ENCODE measurements at places on chromosomes 2 and 18. TPM values are rescaled to one million over a fixed set of nuclear protein-coding genes. Genes with fewer than 3 reads are reported as not detected.

Gene TGFBRAP1
- total RNA-seq: 16.4 TPM

Gene ITGB6
- total RNA-seq: 0.17 TPM

Gene RIT2
- not detected for total RNA-seq

Gene CWC22
- 25.2 TPM for total RNA-seq

Gene ACSL3
- total RNA-seq: 37.0 TPM

Gene LYG1
- 1.1 TPM for total RNA-seq

Gene ID2
- total RNA-seq: 97.1 TPM

DNA sequence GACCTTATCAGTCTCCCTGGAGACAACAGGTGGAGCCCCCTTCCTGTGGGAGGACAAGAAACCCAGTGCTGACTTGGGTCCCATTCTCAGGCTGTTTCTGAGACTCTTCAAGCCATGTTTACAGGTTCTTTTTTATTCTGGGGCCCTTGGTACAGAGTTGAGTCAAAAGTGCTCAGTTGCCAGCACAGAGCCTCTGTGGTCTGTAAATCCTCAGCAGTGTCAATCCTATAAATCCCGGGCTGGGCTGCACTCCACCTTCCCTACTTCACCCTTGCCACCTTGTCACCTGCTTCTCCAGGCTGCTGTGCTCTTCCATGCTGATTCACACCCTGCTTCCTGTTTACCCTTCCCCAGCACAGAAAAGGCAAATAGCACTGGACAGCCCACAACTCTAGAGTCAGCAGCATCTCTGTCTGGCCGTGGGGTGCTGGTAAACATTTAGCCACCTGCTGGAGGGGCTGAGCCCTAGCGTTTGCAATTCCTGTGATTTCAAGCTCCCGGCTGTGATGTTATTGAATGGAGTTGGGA is 74.7 kb downstream of the TNFRSF11A start:
- no peak for DNase-seq

GRCh38 chr2:36544638-36545338 is 53.2 kb downstream of the FEZ2 start:
- DNase-seq: no peak

GRCh38 chr2:169838743-169839489 is 11.7 kb downstream of the UBR3 start:
- DNase-seq: no peak

DNA sequence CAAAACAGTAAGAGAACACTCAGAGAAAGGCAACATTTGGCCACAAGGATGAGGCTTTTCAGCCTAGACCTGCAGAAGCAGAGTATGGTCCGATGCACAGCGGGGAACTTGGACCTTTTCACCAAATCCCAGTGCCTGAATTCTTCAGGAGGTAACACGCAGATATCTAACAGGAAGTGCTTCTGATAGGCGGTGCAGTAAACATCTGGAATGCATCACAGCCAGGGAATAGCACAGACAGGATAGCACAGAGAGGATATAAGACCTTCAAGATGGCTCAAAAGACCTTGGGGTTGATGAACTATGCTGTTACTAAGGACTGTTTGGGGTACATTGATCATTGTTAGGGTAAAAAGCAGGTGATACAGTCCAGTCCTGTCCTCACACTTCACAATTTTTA is 1.7 kb downstream of the TMEM127 start:
- DNase-seq: no peak

DNA sequence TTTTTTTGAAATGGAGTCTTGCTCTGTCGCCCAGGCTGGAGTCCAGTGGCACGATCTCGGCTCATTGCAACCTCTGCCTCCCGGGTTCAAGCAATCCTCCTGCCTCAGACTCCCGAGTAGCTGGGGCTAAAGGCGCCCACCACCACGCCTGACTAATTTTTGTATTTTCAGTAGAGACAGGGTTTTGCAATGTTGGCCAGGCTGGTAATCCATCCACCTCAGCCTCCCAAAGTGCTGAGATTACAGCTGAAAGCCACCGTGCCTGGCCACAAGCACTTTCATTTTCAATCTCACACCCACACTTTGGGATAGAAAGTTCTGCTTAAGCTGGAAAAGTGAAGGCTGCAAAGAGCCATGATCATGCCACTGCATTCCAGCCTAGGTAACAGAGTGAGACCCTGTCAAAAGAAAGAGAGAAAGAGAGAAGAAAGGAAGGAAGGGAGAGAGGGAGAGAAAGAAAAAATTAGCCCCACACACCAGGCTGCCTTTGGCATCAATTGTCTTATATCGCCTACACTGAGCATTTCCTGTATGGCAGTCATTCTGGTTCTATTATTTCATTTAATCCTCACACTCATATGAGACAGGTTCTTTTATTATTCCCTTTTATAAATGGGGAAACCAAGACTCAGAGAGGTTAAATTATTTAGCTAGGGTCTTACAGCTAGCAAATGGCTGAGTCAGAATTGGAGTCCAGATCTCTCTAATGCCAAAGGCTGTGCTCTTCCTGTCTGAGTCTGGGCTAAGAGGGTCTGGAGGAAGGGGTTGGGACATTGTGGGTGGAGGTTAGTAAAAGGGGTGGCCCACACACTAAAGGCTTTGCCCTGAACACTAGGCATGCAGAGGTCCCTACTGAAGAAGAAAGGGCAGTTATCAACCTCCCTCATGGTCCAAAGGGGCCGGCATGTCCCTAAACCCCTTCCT is 37.9 kb upstream of the PKDCC start:
- DNase-seq: no peak

DNA sequence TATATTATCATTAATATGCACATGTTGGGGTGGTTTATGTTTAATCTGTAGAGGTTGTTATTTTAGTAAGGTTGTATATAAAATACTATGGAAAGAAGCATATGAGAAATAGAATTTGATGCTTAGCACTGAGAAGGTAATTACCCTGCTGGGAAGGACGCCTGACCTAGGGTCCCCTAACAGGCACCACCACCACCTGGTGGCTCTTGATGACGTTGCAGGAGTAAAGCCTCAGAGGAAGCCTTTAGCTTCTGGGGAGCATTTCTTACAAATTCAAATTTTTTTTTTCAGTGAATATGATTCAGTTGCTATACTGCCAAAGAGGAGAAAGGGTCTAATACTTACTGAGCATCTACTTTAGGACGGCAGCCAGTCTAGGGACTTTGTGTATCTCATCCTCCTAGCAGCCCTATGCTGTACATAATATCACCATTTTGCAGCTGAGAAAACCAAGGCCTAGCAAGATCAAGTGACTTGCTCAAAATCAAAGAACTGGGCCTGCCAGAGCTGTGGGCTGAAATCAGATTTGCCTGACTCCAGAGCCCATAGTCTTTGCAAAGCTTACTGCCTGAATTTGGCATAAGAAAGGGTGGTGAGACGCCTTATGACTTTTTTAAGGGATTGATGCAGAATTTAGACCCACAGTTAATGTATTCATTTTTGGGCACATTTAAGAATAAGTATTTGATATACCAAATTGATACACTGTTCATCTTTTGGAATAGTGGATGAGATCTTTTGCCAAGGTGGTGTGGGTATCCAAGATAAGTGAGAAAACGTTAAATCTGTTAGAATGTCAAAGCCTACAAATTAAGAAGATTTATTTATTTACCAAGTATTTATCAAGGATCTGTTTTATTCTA is 78.8 kb upstream of the GAREM1 start:
- peak; percentile 52 for DNase-seq

GRCh38 chr2:144509001-144509878 is 10.7 kb downstream of the ZEB2 start:
- no peak for DNase-seq

GRCh38 chr2:108535357-108535631 is 1.0 kb downstream of the LIMS1 start:
- DNase-seq: no peak

- no peak for DNase-seq
Measured at GRCh38 chr2:2010251-2010650, 265.9 kb upstream of the PXDN start.

GRCh38 chr18:75218065-75218923 is 7.7 kb downstream of the TSHZ1 start:
- DNase-seq: no peak

DNA sequence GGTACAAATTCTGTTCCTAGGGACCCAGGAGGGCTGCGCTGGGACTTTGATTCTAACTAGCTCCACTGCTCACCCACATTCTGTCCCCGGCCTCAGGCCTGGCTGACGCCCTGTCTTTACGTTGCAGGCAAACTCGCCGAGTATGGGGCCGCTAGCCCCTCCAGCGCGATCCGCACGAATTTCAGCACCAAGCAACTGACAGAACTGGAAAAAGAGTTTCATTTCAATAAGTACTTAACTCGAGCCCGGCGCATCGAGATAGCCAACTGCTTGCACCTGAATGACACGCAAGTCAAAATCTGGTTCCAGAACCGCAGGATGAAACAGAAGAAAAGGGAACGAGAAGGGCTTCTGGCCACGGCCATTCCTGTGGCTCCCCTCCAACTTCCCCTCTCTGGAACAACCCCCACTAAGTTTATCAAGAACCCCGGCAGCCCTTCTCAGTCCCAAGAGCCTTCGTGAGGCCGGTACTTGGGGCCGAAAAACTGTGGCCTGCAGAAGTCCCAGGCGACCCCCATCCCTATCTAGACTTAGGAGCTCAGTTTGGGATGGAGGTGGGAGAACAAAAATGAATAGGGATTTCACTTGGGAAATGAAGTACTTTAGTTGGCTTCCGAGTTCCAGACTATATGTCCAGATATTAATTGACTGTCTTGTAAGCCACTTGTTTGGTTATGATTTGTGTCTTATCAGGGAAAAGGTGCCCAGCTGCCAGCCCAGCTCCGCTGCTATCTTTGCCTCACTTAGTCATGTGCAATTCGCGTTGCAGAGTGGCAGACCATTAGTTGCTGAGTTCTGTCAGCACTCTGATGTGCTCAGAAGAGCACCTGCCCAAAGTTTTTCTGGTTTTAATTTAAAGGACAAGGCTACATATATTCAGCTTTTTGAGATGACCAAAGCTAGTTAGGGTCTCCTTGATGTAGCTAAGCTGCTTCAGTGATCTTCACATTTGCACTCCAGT is 1.5 kb downstream of the HOXD1 start:
- DNase-seq: no peak

DNA sequence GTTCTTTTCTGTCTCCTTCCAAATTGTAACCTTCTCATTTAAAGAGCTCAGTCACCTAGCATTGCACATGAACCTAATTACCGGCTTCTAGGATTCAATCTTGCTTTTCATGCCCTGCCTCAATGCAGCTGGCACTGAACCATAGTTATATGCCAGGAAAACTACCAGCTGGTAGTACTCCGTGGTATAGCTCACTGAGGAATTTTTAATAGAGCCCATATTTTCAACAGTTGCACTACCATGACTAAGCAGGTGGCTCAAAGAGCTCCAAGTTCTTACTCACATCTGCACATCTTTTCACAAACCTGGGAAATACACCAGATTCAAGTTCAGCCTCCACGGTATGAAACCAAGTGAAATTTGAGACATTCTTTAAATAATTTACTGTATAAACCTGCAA is 363.5 kb downstream of the GRB14 start:
- no peak for DNase-seq

- no peak for DNase-seq
Measured at GRCh38 chr18:28412521-28412920, 235.6 kb upstream of the CDH2 start.

- DNase-seq: no peak
Measured at GRCh38 chr2:176589825-176590440, 320.7 kb downstream of the MTX2 start.

DNA sequence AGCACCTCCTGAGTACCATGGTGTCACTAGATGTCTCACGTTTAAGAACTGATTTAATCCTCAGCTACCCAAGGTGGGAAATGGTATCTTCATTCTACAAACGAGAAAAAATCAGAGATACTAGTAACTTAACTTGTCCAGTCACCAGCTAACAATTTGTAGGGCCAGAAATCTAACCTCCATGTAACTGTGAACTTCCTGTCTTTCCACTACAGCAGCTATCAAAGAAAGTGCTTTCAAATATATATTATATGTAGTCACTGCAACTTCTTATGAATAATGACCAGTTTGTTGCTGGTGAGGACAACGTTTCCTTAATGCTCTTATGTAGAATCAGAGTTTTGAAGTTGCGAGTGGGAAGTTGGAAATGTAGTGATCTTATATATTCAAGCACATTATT is 1.9 kb downstream of the REV1 start:
- no peak for DNase-seq

GRCh38 chr2:167191588-167191987 is 303.3 kb downstream of the XIRP2 start:
- no peak for DNase-seq

DNA sequence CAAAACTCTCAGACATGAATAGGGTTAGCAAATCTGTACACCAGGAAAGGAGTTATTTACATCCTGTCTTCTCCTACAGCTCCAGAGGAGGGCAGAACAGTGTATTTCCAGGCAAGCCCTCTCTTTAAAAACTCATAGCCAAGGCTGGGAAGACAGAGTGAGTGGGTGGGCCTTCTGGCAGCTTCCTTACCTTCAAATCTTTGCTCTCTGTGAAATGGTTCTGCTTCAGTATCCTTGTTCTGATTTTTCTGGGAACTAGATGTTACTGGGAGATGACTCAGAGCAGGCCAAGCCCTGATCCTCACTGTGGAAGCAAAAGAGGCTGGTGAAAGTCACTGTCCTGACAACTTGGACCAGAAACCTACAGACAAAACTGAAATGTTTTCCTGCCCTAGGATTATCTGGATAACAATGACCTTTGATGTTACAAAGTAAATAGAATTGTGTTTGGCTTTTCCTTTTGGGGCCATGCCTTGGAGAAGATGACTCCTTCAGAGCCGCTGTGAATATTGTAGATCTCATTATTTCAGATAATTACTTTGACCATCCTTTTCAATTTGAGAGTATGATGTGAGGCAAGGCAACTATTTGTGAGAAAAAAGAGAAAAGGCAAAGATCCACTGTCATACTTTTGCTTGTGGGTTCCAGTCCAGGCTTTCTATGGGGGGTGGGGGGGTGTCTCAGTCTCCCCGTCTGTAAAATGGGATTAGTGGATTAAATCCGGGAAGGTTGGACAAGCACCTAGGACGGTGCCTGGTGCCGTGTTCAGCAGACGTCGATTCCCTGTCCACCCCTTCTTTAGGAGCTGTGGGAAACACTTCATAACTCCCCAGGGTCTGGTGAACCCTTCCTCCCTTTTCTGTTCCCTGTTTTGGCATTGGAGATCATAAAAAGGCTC is 644 bp upstream of the QPCT start:
- DNase-seq: no peak

- DNase-seq: no peak
Measured at GRCh38 chr2:12721566-12722446, 5.1 kb downstream of the TRIB2 start.

DNA sequence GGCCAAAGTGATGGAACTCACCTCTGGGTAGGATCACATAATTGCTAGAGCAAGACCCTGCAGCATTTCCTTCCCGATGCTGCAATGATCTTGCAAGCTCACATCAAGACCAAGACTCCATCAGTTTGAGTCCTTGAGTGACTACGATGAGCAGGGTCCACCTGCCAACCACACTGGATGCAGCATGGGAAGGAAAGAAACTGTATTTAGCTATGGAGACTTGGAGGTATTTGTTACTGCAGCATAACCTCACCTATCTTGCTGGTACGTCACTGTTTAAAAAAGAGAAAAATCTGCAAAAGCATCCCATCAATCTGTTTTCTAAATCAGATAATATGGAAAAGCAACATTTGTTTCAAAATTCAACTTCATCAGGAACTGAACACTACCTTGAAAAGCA is 2.5 kb downstream of the RNF152 start:
- DNase-seq: no peak

GRCh38 chr2:213238753-213239495 is 45.3 kb upstream of the SPAG16 start:
- DNase-seq: peak; percentile 21
